ENCODE measurements at places on chromosomes 3 and 15.

DNA sequence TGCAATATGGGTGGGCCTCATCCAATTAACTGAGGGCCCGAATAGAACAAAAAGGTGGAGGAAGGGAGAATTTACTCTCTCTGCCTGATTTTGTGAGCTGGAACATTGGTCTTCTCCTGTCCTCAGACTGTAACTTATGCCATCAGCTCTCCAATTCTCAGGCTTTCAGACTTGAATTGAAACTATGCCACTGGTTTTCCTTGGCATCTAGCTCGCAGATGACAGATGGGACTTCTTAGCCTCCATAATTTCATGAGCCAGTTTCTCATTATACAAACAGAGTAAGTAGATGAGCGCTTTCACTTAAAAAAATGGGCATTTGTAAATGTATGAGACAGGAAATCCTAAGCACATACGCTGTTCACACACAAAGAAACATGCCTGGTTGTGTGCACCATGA is 8.7 kb upstream of the PTX3 start:
- DNase-seq: no peak

DNA sequence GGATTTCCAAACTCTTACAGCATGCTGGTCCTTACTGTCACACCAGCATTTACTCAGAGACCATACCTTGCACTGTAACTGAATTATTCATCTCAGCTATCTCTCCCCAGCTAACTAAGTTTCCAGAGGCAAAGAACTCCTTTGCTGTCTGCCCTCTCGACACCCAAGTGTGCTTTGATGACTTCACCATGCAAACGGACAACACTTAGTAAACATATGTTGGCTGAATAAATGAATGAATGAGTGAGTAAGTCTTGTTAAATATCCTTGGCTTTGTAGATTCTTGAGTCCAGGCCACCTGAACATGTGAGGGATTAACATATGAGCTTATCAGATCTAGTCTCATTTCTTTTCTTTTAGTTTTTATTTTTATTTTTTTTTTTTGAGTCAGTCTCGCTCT is 138.2 kb downstream of the PLD1 start:
- DNase-seq: no peak

DNA sequence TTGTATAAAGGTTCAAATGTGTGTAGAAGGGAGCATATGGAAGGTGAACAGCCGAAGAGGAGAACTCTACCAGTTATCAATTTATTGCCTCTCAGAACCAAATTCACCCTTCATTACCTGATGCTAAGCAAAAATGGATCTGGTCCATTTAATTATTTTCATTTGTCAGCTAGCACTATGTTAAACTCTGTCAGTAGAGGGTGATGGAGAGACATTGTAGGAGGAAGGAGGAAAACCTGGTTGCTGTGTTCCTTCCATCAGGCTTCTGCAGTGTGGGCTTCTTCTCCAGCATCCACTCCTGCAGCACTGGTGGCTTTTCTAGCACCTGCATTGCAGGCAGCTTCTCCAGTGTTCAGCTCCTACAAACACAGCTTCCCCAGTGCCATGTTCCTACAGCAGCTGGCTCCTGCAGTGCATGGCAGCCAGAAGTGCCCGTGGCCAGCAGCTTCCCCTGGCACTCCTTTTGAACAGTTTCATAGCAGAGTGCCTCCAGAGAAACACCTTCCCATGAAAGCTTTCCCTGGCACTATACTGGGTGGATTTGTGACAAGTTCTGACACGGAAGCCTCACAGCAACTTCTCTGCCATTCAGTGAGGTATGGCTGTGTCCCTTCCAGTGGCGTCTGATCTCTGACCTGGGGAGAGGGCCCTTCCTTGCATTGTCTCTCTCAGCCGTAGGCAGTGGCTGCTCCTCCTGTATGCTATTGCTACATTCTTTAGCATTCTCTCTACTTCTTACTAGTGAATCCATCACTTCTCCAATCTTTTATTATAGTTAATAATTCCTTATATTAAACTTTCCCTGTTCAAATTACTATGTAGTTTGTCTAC is 14.6 kb upstream of the IL17RD start:
- no peak for DNase-seq

- no peak for DNase-seq
Observed at GRCh38 chr3:15331072-15331605, 1.2 kb downstream of the SH3BP5 start.

DNA sequence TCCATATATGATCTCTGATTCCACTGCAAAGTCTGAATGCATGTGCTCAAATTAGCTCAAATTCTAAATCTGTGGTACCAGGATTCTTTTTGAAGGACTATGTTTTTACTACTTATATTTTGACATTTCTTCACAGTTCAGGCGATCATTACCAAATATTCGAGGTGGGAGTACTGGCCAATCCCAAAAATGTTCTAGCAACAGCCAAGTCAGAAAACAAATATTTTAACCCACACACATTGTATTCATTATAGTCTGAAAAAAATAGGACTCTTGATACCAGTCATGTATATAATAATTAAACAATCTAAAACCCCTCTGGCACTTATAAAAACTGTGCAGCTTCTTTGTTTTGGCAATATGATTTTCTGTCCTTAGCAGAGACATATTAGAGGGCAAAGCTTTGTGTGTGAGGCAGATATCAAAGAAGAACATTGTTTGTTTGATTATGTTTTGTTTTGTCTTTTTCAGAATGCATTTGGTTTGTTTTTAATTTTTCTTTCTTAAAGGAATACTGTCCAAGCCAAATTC is 37.4 kb downstream of the FGF7 start:
- no peak for DNase-seq

- DNase-seq: no peak
Observed at GRCh38 chr3:60133269-60134162, 1083.7 kb upstream of the CFAP20DC start.

- DNase-seq: no peak
Observed at GRCh38 chr3:39346785-39347585, 17.5 kb downstream of the CCR8 start.

GRCh38 chr3:166810741-166811445 is 569.2 kb downstream of the ZBBX start:
- DNase-seq: no peak

GRCh38 chr3:61372723-61373122 is 121.5 kb upstream of the FHIT start:
- DNase-seq: no peak

GRCh38 chr3:56720849-56721248 is 37.8 kb upstream of the TASOR start:
- no peak for DNase-seq

- no peak for DNase-seq
Observed at GRCh38 chr15:95329362-95329761, 1001.1 kb upstream of the NR2F2 start.

DNA sequence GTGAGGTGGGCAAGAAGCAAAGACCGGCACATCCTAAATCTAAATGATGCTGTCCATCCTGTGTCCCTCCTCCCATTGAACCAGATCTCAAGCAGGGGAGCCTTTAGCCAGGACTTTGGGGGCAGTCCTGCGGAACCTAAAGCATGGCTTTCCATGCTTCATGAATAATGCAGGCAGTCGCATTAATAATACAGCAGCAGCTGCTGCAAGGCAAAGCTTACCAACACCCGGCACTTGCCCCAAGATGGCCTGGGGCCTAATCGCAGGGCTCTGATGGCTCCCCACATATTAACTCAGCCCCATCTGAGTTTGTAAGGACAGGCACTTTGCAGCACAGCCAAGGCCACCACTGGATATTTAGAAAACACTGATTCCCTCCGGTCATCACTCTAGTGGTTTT is 114.4 kb downstream of the NTRK3 start:
- DNase-seq: no peak

DNA sequence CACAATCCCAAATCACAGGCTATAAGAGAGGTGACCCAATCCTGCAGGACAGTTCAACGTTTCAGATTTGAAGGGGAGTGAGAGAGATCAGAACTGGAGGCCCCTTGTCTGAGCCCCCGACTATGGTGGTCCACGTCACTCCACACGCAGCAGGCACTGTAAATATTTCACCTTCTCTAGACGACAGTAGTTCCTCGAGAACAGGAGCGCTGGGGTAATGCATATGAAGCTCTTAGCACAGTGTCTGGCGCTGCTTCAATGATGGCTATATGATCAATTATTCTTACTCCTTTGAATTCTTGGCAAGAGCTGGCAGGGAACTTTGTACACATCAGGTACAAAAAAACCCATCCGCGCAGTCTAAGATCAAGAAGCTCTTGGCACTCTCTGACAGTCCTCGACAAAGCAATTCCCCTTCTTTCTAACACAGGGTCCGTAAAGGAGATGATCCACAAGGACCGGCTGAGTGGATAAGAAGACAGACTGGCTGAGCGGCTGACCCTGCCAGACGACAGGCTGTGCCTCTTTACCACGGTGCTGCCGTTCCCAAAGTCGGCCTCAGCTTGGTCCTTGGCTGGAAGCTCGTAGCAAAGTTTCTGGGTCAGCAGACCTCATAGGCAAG is 522 bp upstream of the NRROS start:
- DNase-seq: no peak

DNA sequence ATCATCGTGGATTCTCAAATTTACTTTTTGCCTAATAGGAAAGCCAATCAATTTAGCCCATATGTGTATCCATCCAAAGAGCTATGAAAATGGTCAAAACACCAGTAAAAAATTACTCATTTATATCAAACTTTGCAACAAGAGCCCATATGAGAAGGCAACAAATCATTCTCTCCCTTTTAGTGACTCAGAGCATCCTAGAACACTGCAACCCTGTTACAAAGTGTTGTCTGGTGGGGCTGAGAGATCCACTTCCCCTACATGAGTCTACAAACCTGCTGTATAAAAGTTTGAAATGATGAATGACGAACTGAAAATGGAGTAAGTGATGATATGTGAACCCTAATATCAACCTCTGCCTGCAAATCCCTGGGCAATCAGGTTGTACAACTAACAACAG is 23.3 kb downstream of the PDZRN3 start:
- no peak for DNase-seq

DNA sequence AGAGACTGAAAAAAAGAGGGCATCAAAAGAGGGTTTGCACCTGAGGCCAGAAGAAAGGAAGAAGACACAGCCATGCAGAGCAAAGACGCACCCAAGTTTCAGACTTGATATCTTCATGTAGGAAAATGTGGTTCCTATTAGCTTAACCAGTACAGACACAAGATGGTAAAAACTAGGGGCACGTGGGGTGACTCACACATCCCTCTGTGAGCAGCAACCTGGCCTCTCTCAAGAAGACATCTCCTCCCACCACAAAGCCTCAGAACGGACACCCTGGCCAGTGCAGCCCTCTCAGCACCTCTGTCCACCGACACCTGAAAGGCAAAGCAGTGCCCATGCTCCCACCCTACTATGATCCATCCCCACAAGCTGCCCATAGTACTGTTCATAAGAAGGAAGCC is 33.3 kb downstream of the GLB1 start:
- no peak for DNase-seq

DNA sequence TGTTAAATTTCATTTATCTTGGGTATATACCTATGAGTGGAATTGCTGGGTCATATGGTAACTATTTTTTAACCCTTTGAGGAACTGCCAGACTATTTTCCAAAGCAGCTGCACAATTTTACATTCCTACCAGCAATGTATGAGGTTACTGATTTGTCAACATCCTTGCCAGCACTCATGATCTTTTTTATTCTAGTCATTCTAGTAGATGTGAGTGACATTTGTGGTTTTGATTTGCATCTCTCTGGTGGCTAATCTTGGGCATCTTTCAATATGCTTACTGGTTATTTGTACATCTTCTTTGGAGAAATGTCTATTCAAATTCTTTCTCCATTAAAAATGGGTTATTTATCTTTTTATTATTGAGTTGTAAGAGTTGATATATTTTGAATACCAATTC is 21.3 kb upstream of the LRRC58 start:
- DNase-seq: no peak

DNA sequence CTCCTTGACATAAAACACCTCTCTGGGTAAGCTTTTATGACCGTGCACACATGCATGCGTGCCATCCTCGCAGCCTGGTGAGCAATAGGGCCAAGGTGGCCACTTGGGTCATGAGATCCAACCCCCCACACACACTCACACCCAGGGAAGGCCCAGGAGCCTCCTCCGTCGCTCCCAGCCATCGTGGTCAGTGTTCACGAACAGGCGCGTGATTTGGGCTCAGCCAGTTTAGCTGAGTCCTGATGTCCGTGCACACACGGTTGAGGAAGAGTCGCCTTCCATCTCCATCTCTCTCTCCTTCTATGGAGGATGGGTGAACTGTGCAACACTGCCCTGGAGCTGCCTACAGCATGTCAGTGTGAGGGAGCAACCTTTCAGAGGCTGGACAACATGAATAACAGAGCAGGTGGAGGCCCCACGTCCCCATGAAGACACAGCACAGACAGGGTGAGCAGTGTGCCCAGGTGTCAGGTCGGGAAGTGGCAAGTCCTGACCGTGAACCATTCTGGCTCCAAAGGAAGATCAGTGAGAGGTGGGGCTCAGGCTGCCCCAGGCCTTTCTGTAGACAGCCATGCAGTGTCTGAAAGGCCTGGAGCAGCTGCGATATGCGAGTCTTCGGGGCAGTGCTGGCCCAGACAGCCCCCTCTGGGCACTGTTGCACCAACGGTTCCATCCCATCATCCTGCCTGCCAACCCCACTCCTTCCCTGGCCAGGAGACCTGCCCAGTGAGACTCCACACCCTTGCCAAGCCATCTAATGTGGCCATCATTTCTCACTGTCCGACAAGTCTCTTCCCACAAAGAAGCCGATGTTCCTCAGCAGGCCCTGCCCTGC is 253.4 kb downstream of the OCA2 start:
- DNase-seq: no peak

- DNase-seq: no peak
Observed at GRCh38 chr3:71710906-71711494, 14.2 kb downstream of the EIF4E3 start.

- DNase-seq: no peak
Observed at GRCh38 chr3:127990461-127990860, 61.8 kb upstream of the SEC61A1 start.

GRCh38 chr3:41239587-41239986 is 40.3 kb downstream of the CTNNB1 start:
- DNase-seq: no peak

- DNase-seq: no peak
Observed at GRCh38 chr3:2579206-2579605, 480.5 kb downstream of the CNTN4 start.
